Smooth muscle cell of bladder (primary cell): ENCODE measurements at places on chromosomes 7 and 10. TPM values are rescaled to one million over a fixed set of nuclear protein-coding genes. Genes with fewer than 3 reads are reported as not detected.

FOXI2 gene
- total RNA-seq: not detected in 2 replicates

TEX36 gene
- total RNA-seq: not detected in 2 replicates

CLDN4 gene
- 0.14 and 1.5 TPM in 2 replicates for total RNA-seq

TSPAN15 gene
- 0.85 and 1.6 TPM in 2 replicates for total RNA-seq

HDAC9 gene
- total RNA-seq: 2.6 and 5.5 TPM in 2 replicates

MRC1 gene
- total RNA-seq: under 0.01 TPM in 2 replicates
